ENCODE measurements at places on chromosomes 6 and 20.
A peak's percentile ranks its signal among the peaks of the same experiment; 100 is the strongest.

GRCh38 chr20:10861619-10862018 is 187.8 kb upstream of the JAG1 start:
- peak; percentile 87 for DNase-seq

- no peak for DNase-seq
Observed at GRCh38 chr6:28933069-28933468, 9.3 kb upstream of the TRIM27 start.

DNA sequence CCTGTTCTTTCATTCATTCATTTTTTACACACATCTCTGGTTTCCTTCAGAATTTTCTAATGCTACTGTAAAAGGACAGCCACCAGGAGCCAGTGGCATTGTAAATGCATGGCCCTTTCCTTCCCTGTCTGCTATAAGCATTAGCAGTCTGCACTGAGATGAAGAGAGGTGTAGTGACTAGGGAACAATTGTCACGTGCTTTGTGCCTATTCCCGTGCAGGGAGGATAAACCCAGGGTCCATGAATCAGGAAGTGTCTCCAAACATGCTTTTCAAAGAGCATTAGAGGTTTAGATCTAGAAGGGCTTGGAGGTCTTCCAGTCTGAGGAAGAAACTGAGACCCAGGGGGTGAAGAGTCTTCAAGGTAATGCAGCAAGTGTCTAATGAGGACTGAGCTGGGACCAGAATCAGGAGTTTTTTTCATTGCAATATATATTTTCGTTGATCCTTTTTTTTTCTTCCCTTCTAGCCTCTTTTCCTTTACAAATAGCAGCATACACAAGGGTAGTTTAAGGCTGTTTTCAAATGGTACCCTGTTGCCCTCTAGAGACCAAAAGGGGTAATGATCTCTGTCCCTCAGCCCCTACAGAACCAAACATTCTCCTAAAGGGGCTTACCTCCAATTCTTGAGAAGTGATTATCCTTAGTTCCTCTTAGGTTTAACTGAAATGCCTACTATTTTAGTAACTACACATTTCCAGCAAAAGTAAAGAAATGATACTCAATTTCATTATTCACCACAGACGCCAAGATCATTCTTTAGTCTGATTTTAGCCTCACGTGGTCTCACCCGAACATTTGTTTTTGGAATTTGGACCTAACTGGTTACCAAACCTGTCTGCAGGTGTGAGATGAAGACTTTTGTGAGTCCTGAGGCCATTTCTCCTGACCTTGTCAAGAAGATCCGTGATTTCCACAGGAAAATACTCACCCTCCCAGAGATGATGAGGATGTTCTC is 6.6 kb downstream of the TRIM15 start:
- DNase-seq, result peak; percentile 41

DNA sequence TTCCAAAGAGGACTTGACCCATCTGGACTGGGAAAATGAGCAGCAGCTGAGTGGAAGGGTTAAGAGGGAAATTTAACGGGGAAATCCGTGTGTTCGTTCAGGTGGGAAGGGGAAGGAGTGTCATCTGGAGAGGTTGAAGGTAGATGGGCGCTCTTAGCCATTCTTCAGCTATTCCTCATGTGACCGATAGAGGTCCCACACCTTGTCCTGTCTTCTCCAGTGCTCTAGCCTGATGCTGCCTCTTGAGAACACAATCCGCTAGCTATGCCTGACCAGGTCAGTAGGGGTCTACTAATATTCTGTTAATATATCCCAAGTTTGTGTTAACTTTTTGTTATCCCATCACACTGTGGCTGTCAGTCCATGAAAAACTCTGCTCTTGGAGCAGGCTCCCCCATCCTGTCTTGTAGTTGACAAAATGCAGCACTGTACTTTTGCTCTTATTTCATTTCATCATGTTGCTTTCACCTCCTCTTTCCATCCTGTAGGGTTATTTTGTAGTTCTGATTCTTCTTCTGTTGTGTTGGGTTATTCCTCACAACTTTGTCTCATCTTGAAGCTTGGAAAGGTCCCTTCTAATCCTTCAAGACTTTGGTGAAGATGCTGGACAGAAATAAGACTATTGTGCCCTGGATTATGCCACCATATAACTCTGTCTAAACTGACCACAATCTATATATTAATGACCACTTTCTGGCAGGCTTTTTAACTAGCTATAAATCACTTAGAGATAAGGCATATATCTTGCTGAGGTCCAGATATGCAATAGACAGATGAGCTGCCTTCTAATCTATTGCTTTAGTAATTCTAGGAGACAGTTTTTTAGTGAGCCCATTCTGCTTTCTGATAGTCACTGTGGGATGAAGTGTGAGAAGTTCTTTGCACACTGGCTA is 123.4 kb upstream of the SUPT3H start:
- no peak for DNase-seq

- no peak for DNase-seq
Observed at GRCh38 chr6:25987845-25988244, 25.2 kb downstream of the TRIM38 start.

DNA sequence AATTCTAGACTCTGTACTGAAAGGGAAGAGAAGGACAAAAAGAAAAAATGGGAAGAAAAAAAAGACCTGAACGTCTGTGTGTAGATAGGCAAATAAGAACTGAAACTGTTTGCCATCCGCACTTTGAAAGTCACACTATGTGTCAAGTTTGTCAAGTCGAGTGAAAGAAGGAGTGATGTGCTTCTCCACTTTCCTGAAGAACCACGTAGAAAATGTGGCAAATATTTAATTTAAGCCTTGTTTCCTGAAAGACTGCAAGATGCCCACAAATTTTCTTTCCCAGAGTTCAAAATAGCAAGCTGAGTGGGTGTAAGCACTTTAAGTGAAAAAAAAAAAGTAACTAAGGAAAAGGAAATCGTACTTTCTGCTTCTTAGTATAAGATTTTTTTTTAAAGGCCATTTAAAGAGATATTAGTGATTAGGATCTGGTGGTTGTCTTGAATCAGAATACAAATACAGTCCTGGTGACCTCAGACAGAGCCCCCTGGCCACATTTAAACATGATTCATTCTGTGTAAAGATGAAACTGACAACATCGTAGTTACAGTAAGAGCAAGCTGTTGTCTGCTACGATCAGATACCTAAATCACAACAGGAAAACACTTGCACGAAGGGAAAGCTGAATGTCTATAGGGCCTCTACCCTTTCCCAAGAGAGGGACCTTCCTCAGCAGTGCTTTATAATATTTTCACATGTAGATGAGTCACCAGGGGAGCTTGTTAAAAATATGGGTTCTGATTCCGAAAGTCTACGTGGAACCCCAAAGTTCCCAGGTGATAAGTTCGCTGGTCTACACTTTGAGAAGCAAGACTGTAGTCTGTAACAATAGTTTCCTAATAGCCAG is 102.3 kb downstream of the HIVEP2 start:
- DNase-seq, result no peak

- DNase-seq, result no peak
Observed at GRCh38 chr6:22943327-22943726, 374.0 kb downstream of the HDGFL1 start.

- no peak for DNase-seq
Observed at GRCh38 chr6:64774881-64775280, 932.1 kb downstream of the EYS start.
